Cardiac fibroblast (primary cell): ENCODE measurements at places on chromosomes 2 and 18.

GRCh38 chr2:46886268-46887027 is 29.2 kb downstream of the MCFD2 start:
- no peak for DNase-seq

GRCh38 chr2:3290655-3291054 is 87.0 kb downstream of the EIPR1 start:
- DNase-seq, result no peak

DNA sequence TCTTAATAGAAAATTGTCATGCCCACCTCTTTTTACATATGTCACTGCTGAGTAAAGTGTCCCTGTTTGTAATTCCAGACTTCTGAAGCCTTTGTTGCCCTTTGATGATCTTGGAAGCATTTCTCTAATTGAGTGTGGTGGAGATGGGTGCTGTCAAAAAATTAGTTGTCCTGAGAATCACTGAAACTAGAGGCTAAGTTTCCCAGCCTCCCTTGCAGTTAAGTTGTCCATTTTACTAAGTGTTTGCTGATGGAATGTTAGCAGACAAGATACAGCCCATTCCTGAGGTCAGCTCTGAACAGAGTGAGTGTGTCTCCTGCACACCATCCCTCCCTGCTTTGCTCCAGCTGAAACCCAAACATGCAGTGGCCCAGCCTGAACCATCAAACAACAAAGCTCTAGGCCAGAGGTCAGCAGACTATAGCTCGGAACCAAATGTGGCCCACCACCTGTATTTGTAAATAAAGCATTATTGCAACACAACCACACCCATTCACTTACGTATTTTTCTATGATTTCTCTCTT is 28.1 kb upstream of the TMEM177 start:
- DNase-seq, result peak; percentile 15

- no peak for DNase-seq
Observed at GRCh38 chr2:46568212-46569009, 89.0 kb downstream of the TMEM247 start.

DNA sequence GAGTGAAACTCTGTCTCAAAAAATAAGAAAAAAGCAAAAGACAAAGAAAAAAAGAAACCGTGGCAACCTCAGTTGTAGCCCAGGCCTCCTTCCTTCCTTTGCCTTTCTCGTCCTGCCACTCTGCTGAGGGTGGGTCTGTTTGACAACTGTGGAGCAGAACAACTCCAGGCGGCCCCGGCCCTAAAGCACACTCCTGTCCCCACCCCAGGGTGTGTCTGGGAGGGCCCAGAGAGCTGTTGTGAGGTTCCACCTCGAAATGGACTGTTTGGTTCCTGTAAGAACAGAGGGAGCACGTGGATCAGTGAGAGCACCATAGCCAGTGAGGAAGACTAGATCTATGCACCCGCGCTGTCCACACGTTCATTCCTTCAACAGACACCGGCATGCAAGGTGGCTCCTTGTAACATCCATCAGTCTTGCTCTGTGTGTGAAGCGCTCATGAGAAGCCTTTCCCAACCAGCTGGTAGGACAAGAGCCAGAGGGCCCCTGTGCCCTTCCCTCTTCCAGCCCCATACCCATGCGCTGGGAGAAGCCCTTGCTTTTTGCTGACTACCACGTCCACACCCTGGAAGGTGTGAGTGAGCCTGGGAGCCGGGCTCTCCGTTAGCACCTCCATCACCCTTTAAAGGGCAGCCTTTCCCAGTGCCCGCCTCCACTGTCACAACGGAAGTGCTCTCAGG is 61.6 kb downstream of the SOWAHC start:
- no peak for DNase-seq

DNA sequence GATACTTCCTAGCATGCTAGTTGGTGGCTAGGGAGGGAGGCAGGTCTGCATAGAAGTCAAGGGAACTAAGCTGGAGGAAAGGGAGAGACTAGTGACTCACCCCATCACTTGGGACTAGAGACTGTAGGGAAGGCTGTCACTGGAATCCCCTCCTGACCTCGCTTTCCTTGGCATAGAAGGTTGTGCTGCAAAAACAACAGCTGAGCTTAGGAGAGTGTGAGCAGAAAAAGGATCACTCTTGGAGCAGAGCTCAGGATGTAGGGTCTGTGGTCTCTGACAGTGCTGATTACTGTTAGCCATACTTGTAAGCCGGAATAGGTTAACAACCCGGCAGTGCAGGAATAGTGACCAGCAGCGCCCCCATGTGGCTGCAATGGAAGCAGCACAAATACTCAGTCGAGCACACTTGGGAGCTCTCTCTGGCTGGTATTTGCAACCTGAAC is 66.9 kb upstream of the SMAD2 start:
- DNase-seq, result no peak

DNA sequence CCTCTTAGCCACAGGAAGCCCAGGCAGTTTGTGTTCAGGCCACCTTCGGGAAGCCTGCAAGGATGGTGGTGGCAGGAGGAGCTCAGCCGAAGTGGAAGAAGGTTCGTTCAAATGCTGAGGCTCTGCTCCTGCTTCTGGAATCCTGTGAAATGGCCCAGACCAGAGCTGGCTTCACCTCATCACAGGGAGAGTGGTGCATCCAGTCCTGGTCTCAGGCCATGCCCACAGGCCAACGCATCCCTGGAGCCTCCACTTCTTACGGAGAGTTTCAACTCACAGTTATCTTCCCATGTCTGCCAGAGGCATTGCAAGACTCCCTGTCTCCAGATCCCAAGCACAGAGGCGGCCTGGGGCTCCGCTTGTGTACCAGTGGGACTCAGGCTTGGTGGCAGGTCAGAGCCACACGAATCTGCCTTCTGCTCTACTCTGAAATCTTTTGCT is 82.3 kb downstream of the NDUFA10 start:
- no peak for DNase-seq

DNA sequence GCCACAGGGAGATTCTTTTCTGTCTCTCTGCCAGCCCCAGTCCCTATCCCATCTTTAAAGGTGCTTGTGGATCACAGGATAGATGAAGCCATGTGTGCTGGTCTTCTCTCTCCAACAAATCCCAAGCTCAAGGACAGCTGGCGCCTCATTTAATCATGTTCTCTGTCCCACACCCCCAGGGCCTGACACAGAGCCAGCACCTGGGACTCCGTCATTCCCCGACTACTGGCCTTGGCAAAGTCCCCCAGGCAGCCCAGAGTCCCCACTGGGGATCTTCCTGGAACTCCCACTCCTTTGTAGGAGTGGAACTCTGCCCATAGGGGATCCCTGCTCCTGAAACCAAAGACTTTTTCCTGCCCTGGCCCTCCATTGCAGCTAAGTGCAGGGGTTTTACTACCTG is 60.8 kb downstream of the MTHFD2 start:
- DNase-seq, result no peak

DNA sequence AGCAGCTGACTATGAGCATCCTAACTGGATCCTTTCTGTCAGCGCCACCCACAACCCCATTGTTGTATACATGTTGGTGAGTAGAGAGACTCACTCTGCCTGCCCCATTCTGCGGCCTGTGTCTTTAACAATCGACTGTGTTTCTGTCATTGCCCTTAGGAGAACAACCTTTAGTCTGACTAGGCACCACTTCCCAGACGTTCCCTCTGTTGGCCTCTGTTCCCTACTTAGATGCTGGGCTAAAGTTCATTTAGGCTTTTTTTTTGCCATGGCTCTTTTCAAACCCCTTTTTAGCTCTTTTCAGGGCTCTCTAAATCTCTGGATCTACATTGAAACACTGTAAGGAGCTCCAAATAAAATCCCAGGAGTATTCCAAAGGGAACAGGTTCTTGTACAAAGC is 20.5 kb upstream of the ACAA2 start:
- DNase-seq, result no peak

DNA sequence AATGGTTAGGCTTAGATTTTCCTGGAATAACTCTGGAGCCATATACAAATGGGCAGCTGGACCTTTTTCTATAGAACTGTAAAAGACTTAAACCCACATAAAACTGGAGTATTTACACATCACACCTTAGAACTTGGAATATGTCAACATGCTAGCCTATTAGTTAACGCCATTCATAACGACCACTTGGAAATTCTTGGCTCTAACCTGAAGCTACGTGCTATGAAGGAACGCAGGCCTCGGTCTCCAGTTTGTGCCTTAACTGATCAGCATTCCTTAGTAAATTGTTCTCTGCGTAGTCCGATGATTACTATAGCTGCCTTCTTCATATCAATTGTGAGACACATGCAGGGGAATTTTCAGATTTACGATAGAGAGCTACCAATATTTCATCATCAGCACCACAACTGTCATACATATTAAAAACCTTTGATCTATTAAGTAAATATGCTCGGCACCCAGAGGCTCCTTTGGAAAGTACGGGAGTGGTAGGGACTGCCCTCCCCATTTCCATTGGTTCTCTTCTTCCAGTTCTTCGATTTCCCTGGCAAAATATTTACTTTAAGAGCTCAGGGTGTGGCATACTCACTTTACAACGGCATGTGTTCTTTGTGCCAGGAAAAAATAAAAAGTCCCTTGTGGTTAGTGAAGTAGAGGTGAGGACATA is 17.5 kb upstream of the CCL20 start:
- DNase-seq, result no peak

- DNase-seq, result no peak
Observed at GRCh38 chr18:45896991-45897390, 70.1 kb downstream of the EPG5 start.

DNA sequence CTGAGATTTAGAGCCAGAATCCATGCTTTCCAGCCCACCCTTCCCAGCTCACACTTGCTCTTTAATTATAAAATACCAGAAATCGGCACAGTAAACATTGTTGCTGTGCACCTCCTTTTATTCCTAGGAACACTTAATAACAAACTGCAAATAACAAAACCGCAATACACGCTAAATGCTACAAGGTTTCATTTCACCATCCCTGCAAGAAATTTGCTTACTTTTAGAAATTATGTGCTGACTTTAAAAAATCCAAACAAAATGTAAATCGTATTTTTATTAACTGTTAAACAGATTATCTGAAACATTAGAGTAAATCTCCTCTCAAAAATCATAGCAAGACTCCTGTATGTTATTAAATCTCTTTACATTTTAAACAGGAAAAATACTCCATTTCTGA is 79.3 kb downstream of the TCF4 start:
- no peak for DNase-seq

DNA sequence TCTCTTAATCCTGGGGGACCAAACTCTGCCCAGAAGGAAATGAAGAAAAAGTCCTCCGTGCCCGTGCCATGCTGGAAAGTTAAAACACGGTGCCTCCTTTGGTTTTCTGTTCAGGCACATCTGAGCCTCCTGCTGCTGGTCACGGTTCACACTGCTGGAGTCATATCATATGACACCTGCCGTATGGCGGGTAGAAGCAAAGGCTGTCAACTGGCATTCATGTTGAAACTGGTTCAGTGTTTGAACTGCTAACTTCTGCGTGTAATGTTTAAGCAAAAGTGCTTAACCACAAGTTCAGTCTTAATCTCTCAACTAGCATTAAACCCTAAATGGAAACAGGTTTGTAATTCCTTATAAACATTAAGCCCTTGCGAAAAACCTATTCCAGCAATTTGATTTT is 3.1 kb downstream of the STK39 start:
- no peak for DNase-seq

DNA sequence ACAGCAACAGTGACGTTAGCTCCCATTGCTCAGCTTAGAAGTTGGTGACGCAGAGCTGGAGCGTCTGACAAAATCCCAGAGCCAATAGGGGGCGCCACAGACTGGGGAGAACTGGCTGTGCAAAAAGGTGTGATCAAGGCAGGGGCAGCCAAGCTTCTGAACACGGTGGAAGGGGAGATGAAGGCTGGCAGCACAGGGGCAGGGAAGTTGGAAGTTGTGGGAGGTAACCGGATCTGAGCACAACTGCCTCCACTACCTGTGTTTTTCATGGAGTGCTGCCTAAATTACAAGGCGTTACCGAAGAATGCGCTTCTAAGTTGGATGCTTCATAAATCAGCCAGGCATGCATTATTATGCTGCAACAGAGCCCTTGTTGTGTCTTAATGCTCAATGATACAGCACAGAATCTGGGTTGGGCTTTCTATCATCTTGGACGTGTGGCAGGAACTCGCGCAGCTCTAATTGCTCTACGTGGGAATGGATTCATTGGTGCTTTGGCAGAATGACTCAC is 370.0 kb downstream of the SLC4A3 start:
- peak; percentile 42 for DNase-seq

DNA sequence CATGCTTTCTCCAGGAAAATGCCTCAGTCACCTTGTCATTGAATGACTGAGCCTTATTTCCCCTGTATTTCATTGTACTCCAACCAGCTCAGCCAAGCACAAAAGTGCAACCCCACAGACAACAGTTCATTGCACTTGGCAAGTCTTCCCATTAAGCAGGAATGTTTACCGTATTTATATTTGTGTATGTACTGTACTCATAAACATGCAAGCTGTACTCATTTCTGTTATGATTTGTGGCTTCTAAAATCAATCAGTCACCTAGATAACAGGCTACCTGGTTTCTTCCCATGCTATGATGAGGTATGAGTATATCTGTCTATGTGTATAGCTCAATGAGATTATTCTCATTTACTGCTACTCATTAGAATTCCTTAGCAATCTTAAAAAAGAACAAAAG is 505.5 kb upstream of the FAM98A start:
- DNase-seq, result no peak

DNA sequence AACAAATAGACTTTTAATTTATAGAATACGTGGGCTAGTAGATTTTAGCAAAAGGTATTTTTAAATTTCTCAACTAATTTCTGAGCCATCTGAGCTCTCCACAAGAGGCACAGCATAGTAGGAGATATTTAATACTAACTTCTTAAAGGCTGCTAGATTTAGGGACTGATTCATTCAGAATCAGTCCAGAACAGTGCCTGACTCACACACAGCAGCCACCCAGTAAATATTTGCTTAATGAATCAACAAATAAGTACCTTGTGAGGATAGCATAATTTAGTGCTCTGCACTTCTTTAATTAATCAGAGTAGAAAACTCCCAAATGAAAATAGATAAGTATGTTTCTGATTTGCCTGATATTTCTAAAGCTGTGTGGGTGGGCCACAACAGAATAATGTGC is 35.6 kb upstream of the SYT4 start:
- DNase-seq, result no peak

DNA sequence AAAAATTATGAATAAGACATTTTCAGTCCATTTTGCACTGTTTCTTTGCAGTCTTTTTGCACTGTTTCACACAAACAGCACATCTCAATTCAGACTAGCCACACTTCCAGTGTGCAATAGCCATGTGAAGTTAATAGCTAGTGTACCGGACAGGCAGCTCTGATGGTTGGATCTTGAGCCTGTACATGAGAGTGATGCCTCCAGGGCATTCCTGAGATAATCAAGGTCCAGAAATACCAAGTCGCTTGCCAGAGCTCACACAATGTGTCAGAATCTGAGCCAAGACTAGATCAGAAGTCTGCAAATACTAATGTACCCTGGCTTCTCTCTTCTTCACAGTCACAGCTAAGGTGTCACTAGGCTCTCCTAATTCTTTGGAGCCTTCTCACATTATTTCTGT is 180.2 kb downstream of the OSR1 start:
- peak; percentile 75 for DNase-seq

- no peak for DNase-seq
Observed at GRCh38 chr2:52622266-52622665, 1145.3 kb upstream of the CHAC2 start.

GRCh38 chr2:235160281-235160810 is 208.5 kb downstream of the SH3BP4 start:
- DNase-seq, result no peak
